ENCODE measurements at places on chromosomes 3 and 15.

- DNase-seq, result no peak
Observed at GRCh38 chr3:114033721-114034120, 22.6 kb downstream of the CCDC191 start.

GRCh38 chr3:127628788-127629466, at the start of gene PODXL2:
TSS of gene PODXL2 (plus strand) at chr3:127629185. CDS start at chr3:127629220, 35 bp downstream.
- DNase-seq, result no peak

DNA sequence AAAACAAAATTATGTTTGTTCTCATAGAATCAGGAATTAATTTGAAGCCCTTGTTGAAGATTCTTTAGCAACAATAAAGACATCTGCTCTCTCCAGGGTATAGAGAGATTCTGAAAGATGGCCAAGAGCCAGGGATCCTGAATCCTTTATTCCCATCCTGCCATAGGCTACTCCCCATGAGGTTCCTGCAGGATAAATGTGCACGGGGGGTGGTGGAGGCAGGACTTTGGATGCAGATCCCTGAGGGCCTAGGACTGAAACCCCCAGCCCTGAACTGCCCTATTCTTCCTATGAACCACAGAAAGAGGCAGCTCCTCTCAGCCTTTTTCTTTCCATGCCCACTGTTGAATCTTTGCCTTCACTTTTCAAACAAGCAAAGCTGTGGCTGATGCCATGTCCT, 17.1 kb downstream of the TMEM108 start:
- DNase-seq, result no peak

DNA sequence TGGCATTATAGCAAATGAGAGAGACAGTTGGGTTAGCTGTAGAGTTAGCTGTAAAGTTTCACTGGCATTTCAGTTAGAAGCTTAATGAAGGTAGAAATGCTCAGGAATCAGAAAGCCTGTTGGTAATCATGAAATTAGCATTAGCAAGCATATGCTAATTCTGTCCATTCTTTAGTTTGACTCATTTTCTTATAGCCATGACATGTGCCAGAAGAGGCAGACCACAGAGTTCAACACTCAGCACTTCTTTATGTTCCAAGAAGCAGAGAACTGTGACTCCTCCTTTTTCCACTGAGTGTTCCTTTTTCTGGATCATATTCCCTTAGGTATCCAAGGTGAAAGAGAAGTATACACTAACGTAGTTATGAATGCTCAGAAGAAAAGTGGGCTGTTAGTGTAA, 276.2 kb upstream of the SGO1 start:
- no peak for DNase-seq

- DNase-seq, result no peak
Observed at GRCh38 chr15:96720251-96720650, 389.8 kb downstream of the NR2F2 start.

GRCh38 chr3:56878074-56878473, 76.3 kb upstream of the ARHGEF3 start:
- no peak for DNase-seq

DNA sequence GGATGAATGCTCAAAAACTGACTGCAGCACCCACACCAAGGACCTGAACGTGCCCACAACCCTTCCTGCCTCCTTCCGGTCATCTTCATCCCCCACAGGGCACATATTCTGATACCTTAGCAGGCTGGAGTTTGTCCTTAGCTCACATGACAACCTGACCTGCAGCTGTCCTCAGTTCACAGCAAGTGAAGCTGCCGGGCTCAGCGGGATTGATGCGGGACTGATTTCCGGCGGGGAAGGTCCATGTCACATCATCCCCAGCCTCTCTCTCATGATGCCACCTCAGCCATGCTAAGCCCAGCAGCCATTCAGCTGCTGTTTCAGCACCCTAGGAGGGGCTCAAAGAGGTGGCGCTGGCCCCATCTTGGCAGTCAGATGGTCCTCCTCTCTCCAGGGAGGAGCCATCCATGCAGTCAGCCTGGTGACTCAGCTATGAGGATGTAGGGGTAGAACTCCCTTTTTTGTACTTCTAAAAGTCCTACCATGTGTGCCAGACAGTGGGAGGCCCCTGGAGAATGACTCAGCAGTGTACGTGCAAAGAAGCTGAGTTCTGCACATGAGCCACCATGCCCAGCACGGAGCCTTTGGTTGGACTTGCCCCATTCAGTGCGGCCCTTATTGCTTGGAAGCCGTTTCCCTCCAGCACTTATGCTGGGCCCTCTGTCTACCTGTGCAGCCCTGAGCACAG, 9.5 kb downstream of the CA12 start:
- no peak for DNase-seq

- no peak for DNase-seq
Observed at GRCh38 chr3:106514431-106514830, 645.6 kb upstream of the CBLB start.

DNA sequence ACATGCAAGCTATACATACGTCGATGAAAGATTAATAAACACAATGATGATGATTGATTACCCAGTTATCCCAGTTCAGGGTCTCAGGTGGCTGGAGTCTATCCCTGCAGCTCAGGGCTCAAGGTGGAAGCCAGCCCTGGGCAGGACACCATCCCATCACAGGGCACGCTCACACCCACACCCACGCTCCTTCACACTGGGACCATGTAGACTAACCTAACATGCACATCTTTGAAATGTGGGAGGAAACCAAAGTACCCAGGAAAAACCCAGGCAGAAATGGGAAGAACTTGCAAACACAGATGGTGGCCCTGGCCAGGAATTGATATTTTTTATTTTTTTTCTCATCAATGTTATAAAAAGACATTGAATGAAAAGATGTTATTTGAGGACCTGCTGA, 151.4 kb upstream of the MCTP2 start:
- DNase-seq, result no peak

DNA sequence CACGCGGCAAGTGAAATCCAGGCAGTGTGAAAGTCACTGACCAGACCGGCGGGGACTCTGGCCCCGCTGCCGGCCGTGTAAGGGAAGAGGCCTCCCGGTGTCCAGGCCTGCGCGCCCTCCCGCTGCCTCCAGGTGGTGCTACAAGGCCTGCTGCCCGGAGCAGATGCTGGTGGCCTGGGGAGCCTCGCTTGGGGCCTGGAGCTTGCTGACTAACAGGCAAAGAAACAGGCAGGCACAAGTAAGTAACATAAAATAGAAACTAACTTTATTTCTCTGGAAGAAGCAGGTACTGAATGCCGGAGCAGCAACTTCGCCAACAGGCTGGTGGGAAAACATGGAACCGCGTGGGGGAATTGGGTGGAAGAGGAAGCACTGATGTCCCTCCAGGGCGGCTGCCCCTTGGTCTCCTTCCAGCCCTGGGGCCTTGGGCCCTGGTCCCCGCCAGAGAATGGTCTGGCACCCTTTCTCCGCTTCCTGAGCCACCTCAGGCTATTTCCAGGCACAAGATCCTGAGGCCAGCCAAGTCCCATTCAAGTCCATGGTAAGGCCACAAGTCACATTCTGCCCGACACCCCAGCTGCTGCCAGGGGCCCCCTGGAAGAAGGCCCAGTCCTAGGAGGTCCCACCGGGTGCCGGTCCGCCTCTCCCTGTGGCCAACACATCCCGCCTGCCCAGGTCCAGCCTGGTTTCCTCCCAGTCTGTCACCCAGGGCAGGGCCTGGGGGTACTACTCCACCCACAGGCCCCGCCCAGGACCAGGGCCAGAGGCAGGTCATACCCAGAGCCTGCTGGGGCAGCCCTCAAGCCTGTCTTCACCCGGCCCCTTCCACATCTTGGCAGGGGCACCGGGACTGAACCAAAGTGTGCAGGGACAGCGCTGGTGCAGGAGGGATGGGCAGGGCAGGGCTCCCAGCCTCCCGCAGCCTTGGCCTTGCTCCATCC, 45.0 kb downstream of the TNK2 start:
- peak; percentile 92 for DNase-seq

DNA sequence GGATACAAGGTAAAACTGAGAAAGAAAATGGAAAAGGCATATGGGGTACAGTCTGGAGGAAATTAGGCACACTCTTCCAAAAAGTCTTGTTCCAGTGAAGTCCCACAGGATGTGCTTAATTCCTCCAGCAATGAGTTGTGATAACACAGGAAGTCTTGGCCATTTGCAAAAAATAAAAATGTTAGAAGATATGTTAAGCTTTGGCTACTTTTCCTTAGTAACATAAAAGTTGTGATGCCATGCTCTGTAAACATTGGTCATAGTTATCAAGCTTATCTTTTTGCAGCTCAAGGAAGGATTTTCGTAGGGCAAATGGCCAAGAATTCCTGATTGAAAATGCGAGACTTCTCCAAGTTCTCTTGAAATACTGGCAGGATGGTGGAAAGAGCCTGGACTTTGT, 26.4 kb downstream of the LNP1 start:
- DNase-seq, result no peak
